ENCODE measurements at places on chromosomes 6 and 20. TPM values are rescaled to one million over a fixed set of nuclear protein-coding genes. Genes with fewer than 3 reads are reported as not detected.

DNA sequence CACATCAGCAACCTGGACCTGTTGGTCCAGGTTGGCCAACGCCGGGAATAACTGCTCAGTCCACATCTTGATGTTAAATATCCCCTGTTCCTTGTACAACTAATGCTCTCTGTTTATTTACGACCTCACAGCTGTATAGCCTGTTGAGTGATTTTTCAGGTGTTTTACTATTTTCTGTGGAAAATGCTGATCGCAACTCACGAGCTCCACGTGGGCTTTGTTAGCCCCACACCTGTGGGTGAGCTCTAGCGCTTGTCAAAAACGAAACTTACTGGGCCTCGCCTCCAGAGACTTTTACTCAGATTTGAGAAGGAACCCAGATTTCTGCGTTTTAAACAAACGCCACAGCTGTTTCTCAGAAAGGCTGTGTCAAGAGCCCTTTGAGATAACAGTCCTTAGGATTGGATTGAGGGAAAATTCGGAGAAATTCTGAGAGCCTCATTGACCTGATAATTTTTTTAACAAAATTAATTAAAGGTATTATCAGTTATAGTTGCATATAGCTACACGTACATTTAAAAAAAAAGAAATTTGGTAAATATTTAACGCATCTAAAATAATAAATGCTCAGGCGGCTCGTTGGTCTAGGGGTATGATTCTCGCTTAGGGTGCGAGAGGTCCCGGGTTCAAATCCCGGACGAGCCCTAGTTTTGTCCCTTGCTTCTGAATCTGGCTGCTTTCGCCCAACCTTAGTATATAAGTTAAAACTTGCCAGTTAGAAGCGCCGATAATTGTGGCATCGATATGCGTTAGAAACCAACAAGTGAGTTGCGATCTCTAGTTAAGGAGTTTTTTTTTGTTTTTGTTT is 16.7 kb downstream of the HMGN4 start:
- H3K27me3 ChIP-seq: peaks cover 5% of the 10 kb centered on the region
- peaks cover 41% of the 10 kb centered on the region for H3K4me1 ChIP-seq
- H3K27ac ChIP-seq: peak overlapping the region; percentile 51
- no peak overlapping the region for H3K4me3 ChIP-seq

- H3K36me3 ChIP-seq: peaks cover 5% of the 10 kb centered on the region
- H3K4me3 ChIP-seq: no peak overlapping the region
- peaks cover 52% of the 10 kb centered on the region for H3K4me1 ChIP-seq
- no peak for DNase-seq
Observed at GRCh38 chr20:25313593-25313992, 65.7 kb downstream of the PYGB start.

DNA sequence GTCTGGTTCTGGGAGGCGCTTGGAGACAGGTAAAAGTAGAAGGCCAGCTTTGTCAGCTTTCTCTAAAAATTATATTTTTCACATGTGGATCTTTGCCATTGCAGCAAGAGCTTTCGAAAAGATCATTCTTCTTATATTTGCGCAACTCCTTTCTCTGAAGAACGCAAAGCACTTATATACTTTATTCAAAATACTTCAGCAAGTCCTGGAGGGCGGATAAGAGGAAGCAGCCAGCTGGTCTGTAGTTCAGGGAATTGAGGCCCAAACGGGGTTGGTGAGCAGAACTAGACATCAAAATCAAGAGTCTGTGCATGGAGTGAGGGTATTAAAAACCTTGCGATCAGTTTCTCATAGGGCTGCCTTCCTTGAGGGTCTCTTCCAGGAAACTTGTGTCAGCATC is 182.3 kb downstream of the DTNBP1 start:
- peaks cover 63% of the 10 kb centered on the region for H3K4me1 ChIP-seq
- no peak overlapping the region for H3K27ac ChIP-seq
- no peaks in the 10 kb centered on the region for H3K27me3 ChIP-seq

DNA sequence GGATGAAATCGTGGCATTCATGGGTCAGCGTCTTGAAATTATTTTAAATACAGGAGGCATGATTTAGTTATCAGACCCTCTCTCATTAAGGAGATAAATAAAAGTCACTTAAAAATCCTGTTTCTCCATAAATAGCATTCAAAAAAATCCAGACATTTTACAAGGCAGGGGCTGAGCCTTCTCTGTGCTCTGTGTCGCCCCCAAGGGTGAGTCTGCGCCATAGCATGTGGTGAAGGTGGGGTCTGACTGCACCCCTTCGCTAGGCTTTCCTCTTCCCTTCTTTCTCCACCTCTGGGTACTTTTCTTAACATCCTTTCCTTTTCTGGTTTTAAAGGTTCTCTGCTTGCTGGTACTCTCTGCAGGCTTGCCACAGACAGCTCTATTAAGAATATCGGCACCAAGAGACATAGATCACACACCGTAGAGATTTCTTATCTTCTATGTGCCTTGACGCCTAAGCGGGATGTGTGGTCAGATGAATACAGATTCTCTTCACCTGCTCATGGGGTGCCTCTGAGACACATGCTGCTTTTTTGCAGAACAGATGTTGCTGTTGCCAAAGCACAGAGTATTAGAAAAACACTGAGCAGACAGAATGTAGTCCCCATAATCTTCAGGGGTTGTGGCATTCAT is 20.1 kb upstream of the FAM209A start:
- no peak overlapping the region for H3K4me3 ChIP-seq
- no peak overlapping the region for H3K27ac ChIP-seq
- peaks cover 4% of the 10 kb centered on the region for H3K36me3 ChIP-seq
- DNase-seq: no peak
- no peaks in the 10 kb centered on the region for H3K4me1 ChIP-seq
- no peaks in the 10 kb centered on the region for H3K27me3 ChIP-seq

DNA sequence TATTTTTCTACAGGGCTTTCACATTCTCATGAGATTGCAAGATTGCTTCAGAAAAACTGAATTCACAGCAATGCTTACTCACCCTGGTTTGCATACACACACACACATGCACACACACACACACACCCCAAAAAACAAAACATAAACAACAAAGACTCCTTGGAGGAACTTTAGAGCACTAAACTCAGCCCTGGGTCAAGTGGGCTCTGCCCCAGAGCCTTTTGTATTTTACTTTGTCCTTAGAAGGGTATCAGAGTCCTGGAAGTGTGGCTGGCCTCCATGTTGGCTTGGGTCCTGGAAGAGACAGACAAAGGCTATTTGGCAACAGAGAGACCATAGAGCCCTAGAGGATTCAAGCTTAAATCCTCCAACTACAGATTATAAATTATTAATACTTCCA is 8.0 kb upstream of the CST9 start:
- no peak overlapping the region for H3K27ac ChIP-seq
- H3K36me3 ChIP-seq: no peaks in the 10 kb centered on the region
- no peaks in the 10 kb centered on the region for H3K4me1 ChIP-seq
- H3K27me3 ChIP-seq: peaks cover 36% of the 10 kb centered on the region
- no peak for DNase-seq

DNA sequence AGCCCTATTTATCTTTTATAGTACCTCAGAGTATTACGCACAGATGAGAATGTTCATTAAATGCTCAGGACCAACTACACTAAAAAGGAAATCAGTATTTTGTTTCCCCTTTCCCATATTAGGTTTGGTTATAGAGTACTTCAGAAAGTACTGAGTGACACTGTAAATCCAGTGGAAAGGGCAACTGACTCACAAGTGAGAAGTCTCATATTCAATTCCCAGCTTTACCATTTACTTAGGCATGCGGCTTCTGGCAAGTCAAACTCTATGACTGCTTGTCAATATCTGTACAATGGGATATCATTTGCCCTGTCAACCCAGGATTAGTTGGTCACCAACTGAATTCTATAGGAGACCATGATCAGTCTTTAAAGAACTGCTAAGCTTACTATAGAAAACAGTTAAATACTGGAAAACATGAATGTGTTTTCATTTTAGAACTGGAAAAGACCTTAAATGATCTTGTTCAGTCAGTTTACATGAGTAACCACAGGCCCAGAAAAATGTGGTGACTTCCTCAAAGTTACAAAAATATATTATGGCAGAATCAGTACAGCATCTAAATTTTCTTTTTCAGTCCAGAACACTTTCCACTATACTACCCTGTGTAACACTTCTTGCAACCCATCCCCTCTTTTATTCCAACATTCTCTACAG is 3.6 kb downstream of the MAP3K7 start:
- peaks cover 58% of the 10 kb centered on the region for H3K4me1 ChIP-seq
- H3K4me3 ChIP-seq: no peak overlapping the region
- H3K27ac ChIP-seq: peak overlapping the region; percentile 39
- H3K27me3 ChIP-seq: peaks cover 2% of the 10 kb centered on the region
- peaks cover 5% of the 10 kb centered on the region for H3K36me3 ChIP-seq

Gene TSHZ2
- total RNA-seq: not detected

GRCh38 chr6:36319436-36319762 is 17.3 kb downstream of the BNIP5 start:
- no peaks in the 10 kb centered on the region for H3K36me3 ChIP-seq
- H3K4me3 ChIP-seq: no peak overlapping the region
- H3K4me1 ChIP-seq: peaks cover 1% of the 10 kb centered on the region
- DNase-seq: no peak
